Heart right ventricle (tissue), 16 donors: ENCODE measurements at places on chromosomes 16 and 17. TPM values are rescaled to one million over a fixed set of nuclear protein-coding genes. Genes with fewer than 3 reads are reported as not detected.

- no peaks in the 10 kb centered on the region for H3K36me3 ChIP-seq
- H3K4me3 ChIP-seq = no peak overlapping the region
- no peaks in the 10 kb centered on the region for H3K4me1 ChIP-seq
- H3K27me3 ChIP-seq = no peaks in the 10 kb centered on the region
- no peak overlapping the region for H3K27ac ChIP-seq
Observed at GRCh38 chr17:54907376-54907775, 6.7 kb downstream of the TOM1L1 start.

DNA sequence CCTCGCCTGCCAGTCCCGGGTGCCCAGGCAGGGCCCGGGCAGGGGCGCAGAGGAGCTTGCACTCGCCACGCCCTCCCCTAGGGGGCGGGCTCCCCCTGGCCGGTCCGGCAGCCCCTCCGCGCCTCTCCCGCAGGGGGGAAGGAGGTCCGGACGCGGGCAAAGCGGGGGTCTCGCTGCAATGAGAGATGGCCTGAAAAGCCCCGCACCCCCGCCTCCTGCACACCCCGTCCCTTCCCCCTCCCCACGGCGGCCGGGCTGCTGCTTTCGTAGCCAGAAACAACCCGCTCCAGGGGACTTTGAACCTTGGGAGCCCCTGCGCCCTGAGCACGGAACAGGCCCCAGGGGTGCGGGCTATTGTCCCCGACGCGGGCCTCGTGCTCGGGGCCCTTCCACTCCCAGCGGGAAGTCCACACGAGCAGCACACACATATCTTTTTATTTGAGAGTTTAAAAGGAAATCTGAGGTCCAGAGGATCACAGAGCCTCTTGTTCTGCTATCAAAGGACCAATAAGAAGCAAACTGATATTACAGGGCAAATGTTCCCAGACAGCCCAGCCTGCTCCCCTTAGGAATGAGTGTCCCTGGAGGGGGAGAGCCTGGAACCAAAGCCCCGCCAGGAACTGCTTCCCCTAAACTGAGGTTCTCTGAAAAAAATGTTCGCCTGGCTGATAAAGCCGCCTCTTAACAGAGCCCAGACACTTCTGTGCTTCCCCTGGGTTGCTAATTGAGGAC lies 5.8 kb upstream of the CBX4 start:
- peak; percentile 71 for DNase-seq
- H3K27ac ChIP-seq = no peak overlapping the region
- peaks cover 19% of the 10 kb centered on the region for H3K4me1 ChIP-seq

GRCh38 chr17:56798916-56799315 lies 34.8 kb downstream of the C17orf67 start:
- no peaks in the 10 kb centered on the region for H3K36me3 ChIP-seq
- no peak overlapping the region for H3K4me3 ChIP-seq
- H3K27ac ChIP-seq = no peak overlapping the region
- H3K27me3 ChIP-seq = no peaks in the 10 kb centered on the region
- no peaks in the 10 kb centered on the region for H3K4me1 ChIP-seq

- H3K27ac ChIP-seq = no peak overlapping the region
- no peak for DNase-seq
- no peak overlapping the region for H3K4me3 ChIP-seq
- H3K4me1 ChIP-seq = no peaks in the 10 kb centered on the region
Observed at GRCh38 chr16:50826797-50827316, 85.0 kb downstream of the CYLD start.

DNA sequence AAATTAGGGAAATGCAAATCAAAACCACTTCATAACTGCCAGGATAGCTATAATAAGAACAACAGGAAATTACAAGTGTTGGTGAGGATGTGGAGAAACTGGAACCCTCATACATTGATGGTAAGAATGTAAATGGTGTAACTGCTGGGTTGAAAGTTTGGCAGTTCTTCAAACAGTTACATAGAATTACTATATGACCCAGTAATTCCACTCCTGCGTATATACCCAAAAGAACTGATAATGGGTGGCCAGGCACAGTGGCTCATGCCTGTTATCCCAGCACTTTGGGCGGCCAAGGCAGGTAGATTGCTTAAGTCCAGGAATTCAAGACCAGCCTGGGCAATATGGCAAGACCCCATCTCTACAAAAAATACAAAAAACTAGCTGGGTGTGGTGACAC lies 4.5 kb upstream of the CMTM4 start:
- no peak overlapping the region for H3K4me3 ChIP-seq
- H3K27ac ChIP-seq = no peak overlapping the region
- H3K27me3 ChIP-seq = no peaks in the 10 kb centered on the region
- peaks cover 6% of the 10 kb centered on the region for H3K4me1 ChIP-seq

Gene TAC4
- total RNA-seq = not detected

Gene ITGA2B
- total RNA-seq = 0.52 TPM
